ENCODE measurements at places on chromosomes 12 and 14.

DNA sequence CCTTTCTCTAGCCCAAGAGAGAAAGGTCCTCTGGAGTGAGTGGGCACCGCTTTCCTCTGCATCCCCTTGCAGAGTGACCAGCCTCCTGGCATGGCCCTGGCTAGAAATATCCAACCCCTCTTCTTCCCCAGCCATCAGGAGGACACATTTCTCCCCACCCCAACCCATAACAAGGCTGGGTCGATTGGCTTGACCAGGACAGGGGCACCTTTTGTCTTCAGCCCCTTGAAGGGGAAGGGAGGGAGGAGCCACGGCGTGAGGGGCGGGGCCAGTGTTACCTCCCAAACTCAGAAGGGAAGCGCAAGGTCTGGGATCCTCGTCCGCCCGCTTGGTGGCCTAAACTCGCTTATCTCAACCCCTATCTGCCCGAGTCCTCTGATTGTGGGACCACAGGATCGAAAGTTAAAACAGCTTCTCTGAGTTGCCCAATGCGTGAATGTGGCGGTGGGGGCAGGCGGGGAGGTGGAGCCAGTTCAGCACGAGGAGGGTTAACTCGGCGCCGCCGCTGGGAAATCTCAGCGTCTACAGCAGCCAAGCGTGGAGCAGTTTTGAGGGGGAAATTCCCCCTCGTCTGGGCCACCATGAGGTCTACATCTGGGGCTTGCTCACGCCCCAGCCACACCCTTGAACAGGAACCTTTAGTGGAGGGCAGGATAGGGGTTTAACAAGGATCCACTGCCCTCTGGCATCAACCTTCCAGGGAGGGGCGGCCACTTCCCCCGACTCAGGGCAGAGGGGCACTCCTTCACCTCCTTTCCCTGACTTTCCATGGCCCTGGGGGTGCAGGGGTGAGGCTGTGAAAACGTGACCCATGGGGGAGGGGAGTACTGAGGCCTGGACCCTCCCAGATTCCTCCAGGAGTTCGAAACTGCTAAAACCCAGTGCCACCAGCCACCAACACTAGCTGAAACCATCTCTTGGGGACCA lies 795 bp downstream of the STAT6 start:
- no peak for DNase-seq

- no peak for DNase-seq
Observed at GRCh38 chr12:6662602-6662905, 365 bp downstream of the ING4 start.

GRCh38 chr12:52087961-52088820 lies 8.7 kb downstream of the SMIM41 start:
- no peak for DNase-seq

GRCh38 chr12:581746-582145 lies 81.5 kb downstream of the NINJ2 start:
- no peak for DNase-seq

DNA sequence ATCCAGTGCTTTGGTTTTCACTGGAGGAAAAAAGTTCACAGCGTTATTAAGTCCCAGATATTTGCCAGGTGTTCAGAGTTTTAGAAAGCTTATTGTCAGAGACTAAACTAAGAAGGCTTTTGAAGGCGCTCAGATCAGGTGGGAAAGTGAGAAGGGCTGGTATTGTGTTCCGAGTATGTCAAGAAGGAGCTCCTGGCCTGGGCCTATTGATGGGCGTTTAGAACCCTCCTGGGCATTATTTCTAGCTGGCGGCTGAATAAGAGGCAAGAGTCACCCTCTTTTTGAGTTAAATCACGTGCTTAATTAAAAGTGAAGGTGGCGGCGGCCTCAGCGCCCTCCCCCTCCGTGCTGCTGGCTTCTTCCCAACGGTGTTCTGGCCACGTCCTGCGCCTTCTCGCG lies 20.9 kb upstream of the GNS start:
- no peak for DNase-seq

GRCh38 chr14:102442241-102443211 lies 67.0 kb downstream of the ANKRD9 start:
- DNase-seq = no peak

DNA sequence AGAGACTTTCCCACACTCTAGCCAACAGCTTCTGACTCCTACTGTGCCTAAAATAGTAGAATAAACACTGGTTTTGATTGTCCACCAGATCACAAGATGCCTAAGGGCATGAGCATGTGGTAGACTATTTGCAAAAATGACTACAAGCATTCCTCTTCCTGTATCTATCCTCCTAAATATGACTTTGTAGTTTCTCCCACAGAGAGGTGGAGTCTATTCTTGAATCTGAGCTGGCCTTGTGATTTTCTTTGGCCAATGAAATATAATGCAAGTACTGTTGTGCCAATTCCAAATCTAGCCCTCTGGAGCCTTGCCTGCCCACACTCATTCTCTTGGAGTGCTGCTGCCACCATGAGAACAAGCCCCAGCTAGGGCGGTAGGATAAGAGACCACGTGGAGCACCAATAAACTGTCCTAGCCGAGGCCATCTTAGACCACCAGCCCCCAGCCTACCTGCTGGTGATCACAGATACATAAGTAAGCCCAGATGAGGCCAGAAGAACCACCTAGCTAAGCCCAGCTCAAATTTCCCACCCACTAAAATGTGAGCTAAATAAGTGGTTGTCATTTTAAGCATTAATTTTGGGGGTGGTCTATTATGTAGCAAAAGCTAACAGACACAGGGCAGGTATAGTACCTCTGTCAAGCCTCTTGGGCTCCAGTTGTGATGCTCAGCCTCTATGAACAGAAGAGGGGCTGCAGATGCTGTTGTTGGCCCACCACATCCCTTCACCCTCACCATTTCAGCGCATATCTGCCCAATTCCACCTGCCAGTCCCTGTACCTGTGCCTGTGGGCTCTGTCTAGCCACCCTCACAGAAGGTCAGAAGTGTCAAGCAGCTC lies 17.9 kb downstream of the ZFP36L1 start:
- no peak for DNase-seq
